Esophagus squamous epithelium (tissue), 5 donors: ENCODE measurements at places on chromosomes 5 and 9.

DNA sequence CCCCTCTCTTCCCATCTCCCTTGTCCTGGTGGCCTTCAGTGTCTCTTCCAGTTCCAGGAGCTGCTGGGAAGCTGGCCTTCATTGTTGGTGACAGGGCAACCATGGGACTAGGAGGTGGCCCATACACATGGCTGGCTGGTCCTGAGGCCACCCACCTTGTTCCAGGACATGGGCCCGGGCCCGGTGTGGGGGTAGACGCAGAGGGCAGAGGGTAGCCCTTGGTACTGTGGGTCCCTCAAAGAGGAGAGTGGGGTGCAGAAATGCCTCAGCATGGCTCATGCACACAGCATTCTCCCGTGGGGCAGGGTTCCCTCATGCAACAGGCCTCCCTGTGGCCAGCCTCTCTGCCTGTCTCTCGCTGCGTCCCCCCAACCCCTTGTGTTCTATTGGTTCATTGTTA is 20.8 kb downstream of the SLC6A7 start:
- DNase-seq = no peak

DNA sequence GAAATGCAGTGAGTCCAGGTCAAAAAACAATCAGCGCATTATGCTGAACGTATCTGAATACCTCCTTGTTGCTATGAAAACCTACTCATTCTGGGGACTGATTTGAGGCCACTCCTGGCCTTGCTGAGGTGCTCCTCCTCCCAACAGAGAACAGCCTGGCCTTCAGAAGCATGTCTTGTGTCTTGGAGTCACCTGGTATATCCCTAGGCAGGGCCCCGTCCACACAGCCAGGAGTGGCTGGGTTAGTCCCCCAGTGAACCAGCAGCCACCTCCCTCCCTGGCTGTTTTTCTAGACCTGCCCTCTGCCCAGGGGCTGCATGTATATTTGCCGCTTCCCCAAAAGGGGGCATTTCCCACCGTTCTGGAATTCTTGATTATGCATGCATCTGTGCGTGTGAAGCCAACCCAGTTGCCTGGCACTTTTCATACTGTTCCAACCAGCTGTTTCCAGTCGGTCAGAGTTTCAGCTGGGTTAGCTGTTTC is 99.2 kb upstream of the SPATA31C2 start:
- no peak for DNase-seq

- no peak for DNase-seq
Measured at GRCh38 chr9:136306211-136307208, 2.6 kb upstream of the CCDC187 start.

DNA sequence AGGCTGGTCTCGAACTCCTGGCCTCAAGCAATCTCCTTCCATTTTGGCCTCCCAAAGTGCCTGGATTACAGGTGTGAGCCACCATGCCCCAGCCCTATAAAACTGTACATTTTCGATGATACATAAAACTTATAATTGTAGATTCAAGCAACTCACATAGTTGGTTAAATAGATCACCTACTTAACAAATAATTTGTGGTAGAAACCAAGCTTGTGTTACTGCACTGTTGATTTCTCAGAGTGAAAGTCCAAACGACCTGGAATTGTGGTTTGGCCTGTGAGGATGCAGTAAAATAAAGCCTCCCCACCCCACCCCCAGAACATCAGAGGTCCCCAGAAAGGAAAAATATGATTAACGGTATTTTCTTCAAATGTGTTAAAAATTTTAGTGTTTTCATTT is 92.7 kb downstream of the TRIO start:
- DNase-seq = no peak
